ENCODE measurements at places on chromosomes 4 and X. TPM values are rescaled to one million over a fixed set of nuclear protein-coding genes. Genes with fewer than 3 reads are reported as not detected.

The ARHGAP36 gene
- total RNA-seq = not detected

The SLC2A9 gene
- 1.2 TPM for total RNA-seq

The GPAT3 gene
- total RNA-seq = 2.8 TPM

The TCEANC gene
- total RNA-seq = 0.89 TPM

The PLP1 gene
- not detected for total RNA-seq

The MTNR1A gene
- not detected for total RNA-seq

The SPANXN3 gene
- not detected for total RNA-seq

The LUZP4 gene
- total RNA-seq = not detected

The NPY1R gene
- total RNA-seq = not detected

GRCh38 chr4:55925241-55925640 is 23.5 kb upstream of the CEP135 start:
- no peak for DNase-seq

DNA sequence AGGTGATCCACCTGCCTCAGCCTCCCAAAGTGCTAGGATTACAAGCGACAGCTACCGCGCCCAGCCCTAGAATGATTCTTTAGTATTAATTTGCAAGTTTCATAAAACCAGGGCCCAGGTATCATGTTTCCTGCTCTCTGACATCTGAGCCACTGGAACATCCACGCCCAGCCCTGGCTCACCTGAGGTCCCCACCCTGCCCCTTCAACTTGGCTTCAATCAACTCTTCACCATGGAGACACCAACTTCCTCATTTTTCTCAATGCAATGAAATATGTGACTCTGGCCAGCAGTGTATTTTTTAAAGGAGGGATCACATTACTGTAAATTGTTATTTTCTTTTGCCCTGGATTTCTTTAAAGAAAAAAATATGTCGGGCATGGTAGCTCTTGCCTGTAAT is 3.9 kb downstream of the PRSS12 start:
- no peak for DNase-seq

- no peak for DNase-seq
Measured at GRCh38 chr4:88809576-88810219, 112.1 kb upstream of the NAP1L5 start.

DNA sequence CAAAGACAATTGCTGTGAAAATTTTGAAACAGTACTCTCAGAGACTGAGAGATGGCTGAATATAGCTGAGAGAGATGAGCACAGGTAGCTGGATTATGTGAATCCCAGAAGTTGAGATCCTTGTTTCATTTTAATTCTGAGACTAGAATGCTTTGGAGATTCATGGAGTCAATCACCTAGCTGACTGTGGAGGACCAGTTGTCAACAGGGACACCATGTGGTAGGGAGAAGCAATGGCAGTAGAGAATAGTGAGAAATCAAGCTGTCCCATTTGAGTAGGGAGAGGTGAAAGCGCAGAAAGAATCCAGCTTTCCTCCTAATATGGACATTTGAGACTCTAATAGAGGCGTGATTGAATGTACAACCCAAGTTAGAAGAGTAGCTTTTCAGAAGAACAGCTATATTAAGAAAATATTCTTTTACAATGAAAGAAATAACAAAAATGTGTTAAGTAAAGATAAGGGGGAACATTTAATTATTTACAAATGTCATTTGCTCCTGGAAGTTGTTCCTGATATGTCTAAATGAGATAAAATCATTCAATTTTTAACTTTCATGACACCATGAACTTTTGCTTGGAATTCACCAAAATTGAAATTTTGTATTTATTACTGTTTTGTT is 30.3 kb upstream of the GLRB start:
- DNase-seq = no peak

DNA sequence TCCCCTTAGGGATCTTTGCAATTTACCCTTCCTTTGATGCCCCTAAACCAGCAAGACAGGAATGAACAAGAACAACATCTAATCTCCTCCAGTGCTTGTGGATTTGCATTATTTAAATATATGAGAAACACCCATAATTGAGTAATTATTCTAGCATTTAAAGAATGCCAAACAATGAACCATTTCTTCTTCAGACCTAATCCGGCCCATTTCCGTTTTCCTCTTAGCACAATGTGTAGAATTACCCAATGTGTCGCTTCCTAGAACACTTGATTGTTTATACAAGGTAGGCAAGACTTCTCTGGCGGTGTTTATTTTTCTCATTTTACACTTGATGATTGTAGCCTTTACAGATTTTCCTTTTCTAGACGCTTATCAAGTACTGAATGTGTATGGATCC is 43.5 kb downstream of the CLDN34 start:
- no peak for DNase-seq

GRCh38 chr4:36549992-36550391 is 268.6 kb downstream of the DTHD1 start:
- DNase-seq = no peak
